ENCODE measurements at places on chromosomes 3 and 15.

- DNase-seq: no peak
Measured at GRCh38 chr3:72494130-72494529, 354.1 kb downstream of the SHQ1 start.

GRCh38 chr15:60419753-60420152, 22.0 kb upstream of the ANXA2 start:
- DNase-seq: no peak

GRCh38 chr3:79086514-79086913, 681.3 kb downstream of the ROBO1 start:
- DNase-seq: no peak

- peak; percentile 46 for DNase-seq
Measured at GRCh38 chr3:52243791-52244628, 1.5 kb upstream of the PPM1M start.

DNA sequence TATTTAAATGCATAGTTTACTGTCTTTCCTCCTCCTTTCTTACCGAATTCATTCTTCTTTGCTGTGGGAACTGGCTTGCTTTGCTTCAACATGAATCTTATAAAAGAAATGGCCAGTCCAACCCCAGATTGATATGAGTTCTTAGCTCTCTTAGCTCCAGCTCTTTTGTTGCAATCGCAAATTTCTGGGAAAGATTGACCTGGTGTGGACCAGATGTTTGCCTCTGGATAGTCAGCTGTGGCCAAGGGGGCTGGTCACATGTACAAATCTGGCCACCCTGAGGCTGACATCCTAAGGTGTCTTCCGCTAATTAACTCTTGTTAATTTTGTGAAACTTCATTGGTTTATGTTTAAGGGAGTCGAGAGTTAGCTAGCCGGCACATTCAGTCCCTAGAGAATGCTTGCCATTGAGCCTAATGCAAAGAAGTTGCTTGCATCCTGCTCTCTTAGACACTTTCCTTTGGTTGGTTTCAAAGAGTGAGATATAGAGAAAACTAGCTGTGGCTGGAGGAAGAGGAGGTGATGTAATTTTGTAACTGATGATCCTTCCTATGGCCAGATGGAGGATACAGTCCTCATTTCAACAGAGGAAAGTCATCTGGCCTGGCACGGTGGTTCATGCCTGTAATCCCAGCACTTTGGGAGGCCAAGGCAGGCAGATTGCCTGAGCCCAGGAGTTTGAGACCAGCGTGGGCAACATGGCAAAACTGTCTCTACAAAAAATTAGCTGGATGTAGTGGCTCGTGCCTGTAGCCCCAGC, 162.4 kb downstream of the ADAMTSL3 start:
- DNase-seq: no peak

Measured in stimulated activated CD4-positive, alpha-beta T cell treated with anti-CD3 and anti-CD28 coated beads, Interleukin-4, amount 100 ng/mL, for 4 hours (primary cell).